ENCODE measurements at places on chromosomes 5 and 9.
A peak's percentile ranks its signal among the peaks of the same experiment; 100 is the strongest.

GRCh38 chr9:105447386-105447813, 434 bp upstream of the FSD1L start:
- no peak for DNase-seq

GRCh38 chr5:159189310-159189709, 20.0 kb downstream of the RNF145 start:
- DNase-seq: no peak

DNA sequence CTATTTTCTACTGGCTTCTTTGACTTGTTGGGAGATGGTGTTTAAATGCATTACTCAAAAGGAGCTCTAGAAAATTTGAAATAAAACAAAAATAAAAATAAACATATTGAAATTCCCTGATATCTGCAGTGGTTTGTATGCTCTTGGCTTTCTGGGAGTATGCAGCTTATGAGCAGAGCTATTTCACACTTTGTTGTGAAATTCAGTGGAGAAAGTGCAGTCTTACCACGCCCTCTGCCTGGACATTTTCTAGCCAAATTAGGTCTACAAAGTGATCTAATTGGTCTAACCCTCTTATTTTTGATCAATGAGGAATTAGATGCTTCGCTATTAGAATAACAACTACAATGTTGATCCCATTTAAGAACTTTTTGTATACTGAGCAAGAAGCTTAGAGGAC, 66.8 kb downstream of the INSYN2B start:
- DNase-seq: no peak

DNA sequence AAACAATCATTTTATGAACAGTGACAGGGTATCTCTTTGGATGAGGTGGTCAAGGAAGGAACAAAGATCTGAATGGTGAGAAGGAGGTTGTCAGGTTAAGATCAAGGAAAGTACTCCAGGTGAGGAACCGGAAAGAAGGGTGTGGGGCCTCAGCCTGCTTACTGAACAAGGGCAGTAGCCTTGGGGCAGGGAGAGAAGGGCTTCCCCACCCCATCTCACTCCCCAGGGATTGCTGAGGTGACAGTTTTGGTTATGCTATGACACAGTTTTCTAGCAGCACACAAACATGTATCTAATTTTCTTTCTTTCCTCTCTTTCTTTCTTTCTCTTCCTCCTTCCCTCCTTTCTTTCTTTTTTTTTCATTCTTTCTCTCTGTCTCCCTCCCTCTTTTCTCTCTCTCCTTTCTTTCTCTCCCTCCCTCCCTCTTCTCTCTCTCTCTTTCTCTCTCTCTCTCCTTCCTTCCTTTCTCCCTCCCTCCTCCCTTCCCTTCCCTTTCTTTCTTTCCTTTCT, 4.1 kb upstream of the HDHD3 start:
- DNase-seq: no peak

GRCh38 chr9:3809724-3810123, 283.9 kb upstream of the RFX3 start:
- DNase-seq: no peak

DNA sequence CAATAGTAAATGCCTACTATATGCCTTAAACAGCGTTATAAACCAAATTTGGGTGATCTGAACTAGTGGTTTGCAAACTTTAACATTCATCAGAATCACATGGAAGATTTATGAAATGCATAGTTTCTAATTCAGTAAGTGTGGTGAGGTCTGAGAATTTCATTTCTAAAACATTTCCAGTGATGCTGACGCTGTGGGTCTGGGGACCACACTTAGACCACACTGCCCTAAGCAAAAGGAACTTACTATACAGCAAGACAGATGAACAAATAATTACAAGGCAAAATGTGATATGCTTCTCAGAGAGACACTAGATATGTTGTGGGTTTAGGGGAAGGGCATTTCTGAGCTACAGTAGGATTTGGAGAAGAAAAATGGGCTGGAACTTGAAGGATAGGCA, 72.6 kb downstream of the OXCT1 start:
- DNase-seq: peak; percentile 2
